ENCODE measurements at places on chromosomes 3 and 15. TPM values are rescaled to one million over a fixed set of nuclear protein-coding genes. Genes with fewer than 3 reads are reported as not detected.

The CASR gene
- 0.03 TPM for total RNA-seq

The RBSN gene
- total RNA-seq = 34.7 TPM

The FXR1 gene
- total RNA-seq = 131 TPM

The COLQ gene
- 6.3 TPM for total RNA-seq

The DGKG gene
- not detected for total RNA-seq

The SIDT1 gene
- 56.1 TPM for total RNA-seq

The GOLGA8S gene
- total RNA-seq = 0.30 TPM

The C3orf49 gene
- total RNA-seq = not detected

The CFAP91 gene
- total RNA-seq = not detected

The TP63 gene
- total RNA-seq = 0.55 TPM

The PARP16 gene
- total RNA-seq = 21.4 TPM

The GPR27 gene
- total RNA-seq = 0.38 TPM

The PLA2G4E gene
- not detected for total RNA-seq

The CNTN4 gene
- not detected for total RNA-seq

The B3GALNT1 gene
- 0.89 TPM for total RNA-seq

The PLXNA1 gene
- total RNA-seq = 18.9 TPM

The POLR2H gene
- total RNA-seq = 66.1 TPM

The IMPG2 gene
- 0.72 TPM for total RNA-seq

The GOLGA8T gene
- not detected for total RNA-seq

The PRKCI gene
- total RNA-seq = 18.0 TPM

The RAB11A gene
- total RNA-seq = 84.7 TPM

The STRIT1 gene
- total RNA-seq = not detected

The AQP9 gene
- 0.32 TPM for total RNA-seq

The ACP3 gene
- total RNA-seq = not detected

The RIOX2 gene
- total RNA-seq = 35.5 TPM

The MYEF2 gene
- 18.9 TPM for total RNA-seq

The NCEH1 gene
- 5.1 TPM for total RNA-seq

The SNRK gene
- 104 TPM for total RNA-seq

The PRR23B gene
- not detected for total RNA-seq

The APOD gene
- total RNA-seq = not detected

The SEC62 gene
- total RNA-seq = 136 TPM

The FILIP1L gene
- total RNA-seq = not detected

The IQCF6 gene
- total RNA-seq = not detected

The CCDC54 gene
- total RNA-seq = not detected

The SCN5A gene
- total RNA-seq = 0.12 TPM

The MYNN gene
- 21.1 TPM for total RNA-seq

The SLC22A13 gene
- 0.67 TPM for total RNA-seq

The RCCD1 gene
- 14.0 TPM for total RNA-seq

The SLC6A11 gene
- total RNA-seq = not detected

The SLC2A2 gene
- total RNA-seq = not detected

The P3H2 gene
- not detected for total RNA-seq

The GP9 gene
- not detected for total RNA-seq

The CGGBP1 gene
- 142 TPM for total RNA-seq

Data from CD4-positive, alpha-beta memory T cell (primary cell).